Left kidney (tissue), 8 donors: ENCODE measurements at places on chromosomes 1 and 21.

- DNase-seq: no peak
Measured at GRCh38 chr1:229264487-229264886, 6.4 kb upstream of the RAB4A start.

DNA sequence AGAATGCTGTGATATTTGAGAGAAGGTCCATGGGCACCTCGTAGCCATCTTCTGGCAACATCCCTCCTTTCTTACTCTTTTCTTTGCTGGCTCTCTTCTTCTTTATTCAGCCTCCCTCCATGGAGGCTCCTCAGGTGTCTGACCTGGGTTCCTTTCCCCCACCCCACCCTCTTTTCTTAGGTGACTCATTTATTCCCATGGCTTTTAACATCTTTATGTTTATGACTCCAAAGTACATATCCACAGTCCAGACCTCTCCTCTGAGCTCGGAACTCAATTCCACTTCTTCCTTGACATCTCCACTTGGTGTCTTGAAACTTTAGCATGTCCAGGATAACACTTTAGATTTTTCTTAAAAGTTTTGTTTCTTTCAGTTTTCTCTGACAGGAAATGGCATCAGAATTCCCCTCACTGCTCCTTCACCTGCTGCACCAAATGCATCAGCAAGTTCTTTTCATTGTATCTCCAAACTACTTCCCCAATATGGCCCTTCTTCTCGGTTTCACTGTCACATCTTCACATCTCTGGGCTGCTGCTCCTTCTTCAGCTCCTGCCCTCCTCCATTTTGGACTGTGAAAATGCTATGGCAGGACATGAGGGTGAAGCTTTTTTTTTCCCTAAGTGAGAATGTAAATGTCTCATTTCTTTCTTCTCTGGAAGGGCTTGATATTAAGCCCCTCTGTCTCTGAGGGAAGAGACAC lies 95.9 kb downstream of the GIPC2 start:
- no peak for DNase-seq

GRCh38 chr1:70383483-70383882 lies 27.6 kb upstream of the CTH start:
- no peak for DNase-seq

DNA sequence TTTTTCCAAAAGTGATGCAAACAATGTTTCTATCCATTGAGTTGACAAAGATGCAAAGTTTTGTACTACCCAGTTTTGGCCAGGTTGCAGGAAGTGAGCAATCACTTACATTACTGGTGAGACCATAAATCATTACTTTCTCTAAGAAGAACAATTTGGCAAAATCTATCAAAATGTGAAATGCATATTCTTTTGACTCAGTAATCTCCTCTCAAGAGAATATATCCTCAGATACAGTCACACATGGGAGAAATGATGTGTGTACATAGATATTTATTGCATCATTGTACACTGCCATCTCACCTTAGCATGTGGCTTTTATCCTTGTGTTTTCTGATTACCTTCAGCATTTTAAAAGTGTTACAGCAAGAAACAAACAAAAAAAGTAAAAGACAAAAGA lies 52.4 kb upstream of the FMO3 start:
- DNase-seq: no peak

GRCh38 chr21:37378700-37379139 lies 12.1 kb downstream of the DYRK1A start:
- no peak for DNase-seq
